ENCODE measurements at places on chromosomes 4 and X.

- no peak for DNase-seq
Measured at GRCh38 chrX:22481436-22481835, 208.7 kb downstream of the CBLL2 start.

- DNase-seq = no peak
Measured at GRCh38 chrX:18426004-18426320, 554 bp downstream of the CDKL5 start.

GRCh38 chr4:111433441-111433840 is 711.8 kb upstream of the FAM241A start:
- DNase-seq = no peak

GRCh38 chr4:5783486-5783885 is 72.5 kb downstream of the EVC start:
- DNase-seq = no peak

DNA sequence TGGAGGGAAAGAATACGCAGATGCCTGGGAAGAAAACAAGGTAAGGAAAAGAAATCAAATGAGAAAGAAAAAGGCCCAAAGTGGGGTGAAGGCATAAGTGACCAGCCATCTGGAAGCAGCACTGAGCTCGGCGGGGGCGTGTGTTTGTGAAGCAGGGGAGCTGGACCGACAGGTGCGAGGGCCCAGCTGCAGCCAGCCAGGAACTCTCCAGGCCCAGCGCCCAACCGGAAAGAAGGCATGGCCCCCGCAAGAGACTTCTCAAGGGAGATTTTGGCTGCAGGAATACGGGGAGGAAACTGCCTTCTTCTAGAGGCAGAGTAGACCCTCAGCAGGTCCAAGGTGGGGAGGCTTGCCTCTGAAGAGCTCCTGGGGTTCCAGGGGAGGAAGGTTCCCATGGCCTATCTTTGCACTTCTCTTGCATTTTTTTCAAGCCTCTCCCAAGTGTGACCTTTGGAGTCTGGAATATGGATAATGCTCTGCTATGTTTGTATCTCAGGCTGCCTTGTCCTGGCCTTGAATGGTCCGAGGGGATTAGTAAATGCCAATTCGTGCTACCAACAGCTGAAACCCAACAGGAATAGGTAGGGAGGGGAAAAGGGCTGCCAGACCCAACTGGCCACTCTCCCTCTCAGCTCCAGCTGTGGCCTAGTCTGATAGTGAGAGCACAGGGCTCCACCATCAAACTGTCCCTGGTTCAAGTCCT is 10.8 kb upstream of the CITED1 start:
- peak; percentile 32 for DNase-seq

- no peak for DNase-seq
Measured at GRCh38 chrX:53622431-53622830, 64.1 kb downstream of the HUWE1 start.

GRCh38 chr4:167721617-167722486 is 370.5 kb upstream of the ANXA10 start:
- DNase-seq = no peak

DNA sequence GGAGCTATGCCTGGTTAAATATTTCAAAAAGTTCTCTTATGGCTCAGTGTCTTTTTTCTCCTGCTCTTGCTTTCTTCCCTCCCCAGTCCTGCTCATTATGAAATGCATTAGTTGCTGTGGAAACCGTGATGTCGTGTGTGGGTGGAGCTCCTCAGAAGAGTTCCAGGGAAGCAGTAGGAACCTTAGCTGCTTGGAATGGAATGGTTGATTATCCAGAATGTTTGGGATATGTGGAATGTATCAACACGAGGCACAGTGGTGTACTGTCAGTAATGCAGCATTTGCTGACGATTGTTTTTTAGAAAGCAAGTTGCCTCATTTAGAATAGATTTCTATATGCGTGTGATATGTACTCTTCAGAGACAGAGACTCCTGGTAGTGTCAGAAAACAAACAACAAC is 333.2 kb downstream of the ARHGAP10 start:
- DNase-seq = peak; percentile 92

- DNase-seq = peak; percentile 63
Measured at GRCh38 chrX:47209508-47210238, 8.8 kb upstream of the CDK16 start.

DNA sequence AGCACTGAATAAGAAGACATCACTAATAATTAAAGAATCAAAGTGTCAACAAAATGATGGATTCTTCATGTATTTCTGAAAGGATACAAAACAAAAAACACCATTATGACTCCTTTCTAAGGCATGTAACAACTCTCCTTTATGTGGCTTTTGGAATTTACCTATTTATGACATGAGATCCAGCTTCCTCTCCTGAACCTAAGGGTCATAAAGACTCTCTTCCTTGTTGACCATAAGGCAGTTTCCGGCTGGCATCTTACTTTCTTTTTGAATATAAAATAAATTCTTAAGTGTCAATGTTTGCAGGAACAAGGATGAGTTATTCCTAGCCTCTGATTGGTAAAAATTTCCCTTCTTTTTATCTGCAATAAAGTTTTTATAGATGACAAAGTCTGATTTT is 111.1 kb upstream of the GRPR start:
- no peak for DNase-seq

- peak; percentile 90 for DNase-seq
Measured at GRCh38 chr4:7892212-7893019, 47.2 kb downstream of the AFAP1 start.

DNA sequence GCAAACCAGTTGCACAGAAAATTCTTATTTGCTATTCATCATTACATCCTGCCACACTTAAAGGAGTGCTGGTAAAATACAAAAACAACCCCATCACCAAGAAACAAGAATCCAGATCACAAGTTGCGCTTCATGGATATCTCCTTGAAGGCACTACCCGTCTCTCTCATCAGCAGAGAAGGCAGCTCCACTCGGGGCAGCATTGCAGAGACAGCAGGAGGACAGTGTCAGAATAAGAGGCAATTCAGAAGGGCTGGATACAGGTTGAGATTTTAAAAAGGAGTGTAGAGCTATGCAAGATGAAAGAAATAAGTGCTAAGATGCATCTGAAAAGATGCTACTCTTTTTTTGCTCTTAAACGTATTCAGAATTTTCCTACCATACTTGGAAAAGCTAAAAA is 71.4 kb downstream of the LDB2 start:
- DNase-seq = no peak

GRCh38 chr4:48379587-48380180 is 38.4 kb downstream of the SLAIN2 start:
- no peak for DNase-seq

DNA sequence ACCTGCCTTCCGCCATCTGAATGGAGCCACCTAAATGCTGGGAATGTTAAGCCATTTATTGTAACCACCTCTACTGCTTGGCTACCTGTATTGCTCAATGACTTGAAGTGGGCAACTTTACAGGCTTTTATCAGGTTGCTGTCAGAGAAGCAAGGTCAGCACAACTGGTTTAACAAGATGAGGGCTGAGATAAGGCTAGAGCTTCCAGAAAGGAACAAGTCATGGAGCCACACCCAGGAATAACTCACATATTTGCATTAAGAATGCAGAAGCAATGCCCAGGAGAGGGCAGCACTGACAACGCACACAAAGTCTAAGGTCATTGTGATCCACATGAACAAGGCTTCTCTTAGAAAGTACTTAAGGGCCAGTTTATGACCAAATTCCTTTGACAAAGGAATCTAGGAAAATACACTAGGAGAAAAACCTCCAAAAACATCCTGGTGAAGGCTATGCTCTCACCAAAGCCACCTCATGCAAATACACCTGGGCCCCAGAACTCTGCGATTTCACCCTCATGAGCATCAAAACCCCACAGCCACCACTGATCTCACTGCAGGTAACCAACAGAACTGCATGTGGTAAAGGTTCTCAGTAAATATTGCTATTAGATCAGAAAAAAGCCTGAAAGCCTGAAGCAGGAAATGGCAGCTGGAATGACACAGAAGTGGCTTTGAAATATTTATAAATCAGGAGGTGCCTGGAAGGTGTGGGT is 15.0 kb upstream of the STS start:
- peak; percentile 88 for DNase-seq

DNA sequence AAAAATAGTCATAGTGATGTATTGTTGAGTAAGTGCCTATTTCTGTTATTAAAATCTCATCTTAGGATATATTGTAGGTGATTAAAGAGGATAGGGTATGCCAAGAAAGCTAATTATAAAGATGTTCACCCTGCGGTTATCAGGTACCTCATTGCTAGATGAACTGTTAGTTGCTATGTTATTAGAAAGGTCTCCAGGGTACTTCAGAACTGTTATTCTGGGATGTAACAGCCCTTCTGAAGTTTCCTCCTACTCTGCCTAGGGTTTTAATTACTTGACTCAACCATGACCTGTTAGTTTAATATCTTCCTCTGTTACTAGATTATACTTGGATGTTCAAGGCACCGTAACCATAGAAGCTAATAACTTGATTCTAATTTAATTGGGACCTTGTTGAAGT is 15.4 kb downstream of the TMPRSS11E start:
- no peak for DNase-seq

DNA sequence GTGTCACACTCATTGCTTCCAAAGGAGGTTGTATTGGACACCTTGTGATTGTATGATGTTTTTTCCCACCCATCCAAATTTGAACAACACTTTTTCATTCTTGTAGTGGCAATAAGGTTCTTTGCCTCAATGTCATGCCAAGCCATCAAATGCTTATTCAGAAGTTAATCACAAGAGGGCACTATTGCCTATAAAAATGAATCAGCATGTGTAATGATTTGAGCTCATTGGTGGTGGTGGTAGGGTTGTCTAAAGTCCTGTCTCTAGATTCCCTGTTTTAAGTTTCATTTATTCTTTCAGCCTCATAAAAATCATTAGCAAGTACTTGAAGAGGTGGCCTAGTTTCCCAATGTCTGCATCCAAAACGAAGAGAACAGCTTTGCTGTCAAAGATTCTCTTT is 37.0 kb downstream of the IRS4 start:
- peak; percentile 61 for DNase-seq

DNA sequence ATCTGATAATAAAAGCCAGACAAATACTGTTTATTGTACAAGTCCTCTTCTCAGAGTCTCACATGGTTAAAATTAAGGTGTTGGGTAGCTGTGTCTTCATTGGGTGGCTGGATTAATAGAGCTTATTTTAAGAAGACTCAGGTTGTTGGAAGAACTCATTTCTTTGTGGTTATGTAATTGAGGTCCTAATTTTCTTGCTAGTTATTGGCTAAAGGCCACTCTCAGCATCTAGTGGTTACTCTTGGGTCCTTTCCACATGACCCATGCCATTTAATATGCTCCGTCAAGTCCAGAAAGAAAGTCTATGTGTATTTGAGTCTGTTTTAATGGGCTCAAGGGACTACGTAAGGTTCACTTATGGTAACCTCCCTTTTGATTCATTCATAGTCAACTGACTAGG is 1668.6 kb upstream of the AGA start:
- no peak for DNase-seq

DNA sequence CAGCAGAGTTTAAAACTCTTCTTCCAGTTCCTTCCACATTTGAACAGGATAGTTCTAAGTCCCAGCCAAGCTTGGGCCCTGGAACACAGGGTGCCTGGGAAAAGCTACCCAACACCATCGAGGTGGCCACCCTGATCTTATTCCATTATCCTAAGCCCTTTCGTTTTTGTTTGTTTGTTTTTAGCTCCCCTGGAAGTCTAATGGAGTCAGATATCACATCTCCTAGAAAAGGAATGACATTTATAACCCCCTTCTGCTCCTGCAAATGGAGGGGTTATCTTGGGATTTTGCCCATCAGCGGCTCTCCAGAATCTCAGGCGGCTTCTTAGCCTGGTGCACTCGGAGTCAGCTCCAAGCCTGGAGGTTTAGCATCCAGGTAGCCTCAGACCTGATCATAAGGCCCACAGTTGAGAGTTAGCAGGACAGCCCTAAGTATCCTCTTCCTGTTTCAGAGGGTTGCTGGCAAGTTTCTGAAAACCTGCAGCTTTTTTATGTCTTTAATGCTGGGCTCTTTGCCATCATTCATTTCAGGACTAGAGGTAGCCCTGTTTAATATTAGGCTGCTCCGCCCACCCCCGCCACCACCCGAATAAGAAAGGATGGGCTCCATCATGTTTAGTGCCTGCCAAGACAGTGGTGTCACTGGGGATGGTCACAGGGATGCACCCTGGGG is 230.0 kb upstream of the LNX1 start:
- peak; percentile 42 for DNase-seq

DNA sequence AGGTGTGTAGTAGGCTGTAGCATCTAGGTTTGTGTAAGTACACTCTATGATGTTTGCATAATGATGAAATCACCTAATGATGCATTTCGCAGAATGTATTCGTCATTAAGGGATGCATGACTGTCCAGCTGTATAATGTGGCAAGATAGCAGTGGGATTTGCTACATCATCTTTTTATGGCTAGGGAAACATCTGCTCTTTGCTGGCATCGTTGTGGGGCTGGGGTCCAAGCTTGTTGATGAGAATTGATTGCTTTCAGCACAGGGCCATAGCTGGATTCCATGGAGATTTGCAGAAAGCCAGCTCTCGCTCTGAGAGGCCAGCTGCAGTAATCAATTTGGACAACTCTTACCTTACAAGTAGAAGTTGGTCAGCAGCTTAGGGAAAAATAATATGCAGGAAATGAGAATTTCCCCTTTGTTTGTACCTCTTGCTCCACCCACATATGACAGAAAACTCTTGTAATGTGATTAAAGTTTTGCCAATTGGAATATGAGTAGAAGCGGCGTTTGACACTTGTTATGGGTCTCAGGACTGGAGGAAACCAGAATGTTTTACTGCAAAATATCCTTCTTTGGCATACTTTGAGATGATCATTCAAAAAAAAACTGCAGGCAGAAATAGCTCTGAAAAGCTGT is 310.5 kb downstream of the RAPGEF2 start:
- no peak for DNase-seq

DNA sequence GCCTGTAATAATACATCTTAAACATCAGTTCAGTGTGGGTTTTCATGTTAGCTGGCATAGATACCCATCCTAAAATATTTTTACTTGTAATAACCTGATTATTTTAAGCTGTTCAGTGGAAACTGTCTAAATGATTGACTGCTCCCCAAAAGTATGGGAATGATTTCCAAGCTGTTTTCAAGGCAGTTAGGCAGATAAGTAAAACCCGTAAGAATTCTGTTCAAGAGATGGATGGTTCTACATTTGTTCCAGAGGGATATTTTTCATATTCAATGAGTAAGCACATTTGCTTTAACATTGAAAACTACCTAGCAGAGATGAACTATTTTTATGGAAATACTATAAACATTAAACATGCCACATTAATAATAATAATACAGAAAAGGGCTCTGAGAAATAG is 161.1 kb downstream of the UNC5C start:
- no peak for DNase-seq
